ENCODE measurements at places on chromosomes 16 and 17. TPM values are rescaled to one million over a fixed set of nuclear protein-coding genes. Genes with fewer than 3 reads are reported as not detected.

ESRP2 gene
- polyA plus RNA-seq = 0.66 TPM

KRT20 gene
- not detected for polyA plus RNA-seq

CD7 gene
- 0.66 TPM for polyA plus RNA-seq

IRF8 gene
- 1.9 TPM for polyA plus RNA-seq

CNOT1 gene
- 59.0 TPM for polyA plus RNA-seq

USP43 gene
- 0.07 TPM for polyA plus RNA-seq

TEX19 gene
- polyA plus RNA-seq = not detected

TBX2 gene
- 31.1 TPM for polyA plus RNA-seq

LGALS9B gene
- polyA plus RNA-seq = not detected

ATAD5 gene
- 0.14 TPM for polyA plus RNA-seq

NPIPB8 gene
- not detected for polyA plus RNA-seq

RSKR gene
- polyA plus RNA-seq = 3.0 TPM

KRTAP9-7 gene
- not detected for polyA plus RNA-seq

Data from heart right ventricle (tissue), 16 donors.